ENCODE measurements at places on chromosomes 3 and 15. TPM values are rescaled to one million over a fixed set of nuclear protein-coding genes. Genes with fewer than 3 reads are reported as not detected.
A peak's percentile ranks its signal among the peaks of the same experiment; 100 is the strongest.

- DNase-seq = peak; percentile 95
Observed at GRCh38 chr15:96428742-96429141, 98.2 kb downstream of the NR2F2 start.

DNA sequence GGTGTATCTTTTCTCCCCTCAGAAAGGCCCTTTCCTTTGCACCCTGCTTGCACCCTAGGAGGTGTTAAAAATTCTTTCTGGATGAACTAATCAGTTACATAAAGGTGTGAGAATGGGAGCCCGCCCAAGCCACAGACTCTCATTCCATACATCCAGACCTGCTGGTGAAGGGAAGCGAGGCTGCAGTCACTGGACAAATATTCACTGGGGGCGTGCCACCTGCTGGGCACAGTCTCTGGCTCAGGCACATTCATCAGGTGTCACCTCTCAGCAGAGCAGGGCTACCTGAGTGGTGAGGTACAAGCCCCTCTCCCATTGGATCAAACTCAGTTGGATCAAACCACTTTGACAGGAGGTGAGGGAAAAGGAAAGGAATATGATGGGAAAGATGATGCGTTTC is 52.0 kb downstream of the NTRK3 start:
- DNase-seq = no peak

DNA sequence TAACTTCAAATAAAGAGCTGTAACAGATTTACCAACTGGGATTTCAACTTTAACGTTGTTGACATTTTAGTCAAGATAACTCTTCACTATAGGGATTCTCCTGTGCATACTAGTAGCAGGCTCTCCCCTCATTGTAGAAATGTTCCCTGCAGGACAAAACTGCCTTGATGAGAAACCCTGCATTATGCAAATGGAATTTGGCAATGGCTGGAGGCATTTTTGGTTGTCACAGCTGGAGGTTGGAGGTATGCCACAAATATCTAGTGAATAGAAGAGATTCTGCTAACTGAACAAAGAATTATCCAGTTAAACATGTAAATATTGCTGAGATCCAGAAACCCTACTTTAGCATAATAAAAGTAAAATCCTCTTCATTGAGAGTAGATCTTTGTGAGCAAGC is 928.8 kb upstream of the ALCAM start:
- DNase-seq = peak; percentile 46

GRCh38 chr3:34198309-34198708 is 399.9 kb downstream of the PDCD6IP start:
- DNase-seq = no peak

Gene SERPINI2
- not detected for total RNA-seq

Gene CGNL1
- total RNA-seq = not detected

Gene RNU5B-1
- total RNA-seq = not detected
